ENCODE measurements at places on chromosomes 4 and X.

- DNase-seq = no peak
These were observed 17.3 kb downstream of the TEC start for GRCh38 chr4:48252313-48252712.

DNA sequence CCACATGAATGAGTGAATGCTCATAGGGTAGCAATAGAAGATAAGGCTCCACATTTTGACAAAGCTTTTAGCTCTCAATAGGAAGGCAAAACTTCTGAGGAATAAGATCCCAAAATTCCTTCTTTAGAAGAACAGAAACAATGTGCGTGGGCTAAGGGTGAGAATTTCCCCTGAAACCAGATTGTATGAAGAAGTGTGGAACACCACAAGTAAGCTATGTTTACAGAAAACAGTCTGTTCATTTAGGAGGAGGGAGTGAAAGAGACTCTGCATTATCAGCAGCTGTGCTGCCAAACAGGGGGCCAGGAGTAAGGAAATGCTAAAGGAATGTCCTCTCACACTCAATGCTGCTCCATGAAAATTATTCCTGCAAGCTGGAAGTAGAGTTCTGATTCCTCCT, 851.6 kb downstream of the CENPC start:
- no peak for DNase-seq

- DNase-seq = no peak
These were observed 4.6 kb downstream of the DGKQ start for GRCh38 chr4:968621-969394.

GRCh38 chr4:16195209-16195608, 31.1 kb downstream of the TAPT1 start:
- DNase-seq = no peak

DNA sequence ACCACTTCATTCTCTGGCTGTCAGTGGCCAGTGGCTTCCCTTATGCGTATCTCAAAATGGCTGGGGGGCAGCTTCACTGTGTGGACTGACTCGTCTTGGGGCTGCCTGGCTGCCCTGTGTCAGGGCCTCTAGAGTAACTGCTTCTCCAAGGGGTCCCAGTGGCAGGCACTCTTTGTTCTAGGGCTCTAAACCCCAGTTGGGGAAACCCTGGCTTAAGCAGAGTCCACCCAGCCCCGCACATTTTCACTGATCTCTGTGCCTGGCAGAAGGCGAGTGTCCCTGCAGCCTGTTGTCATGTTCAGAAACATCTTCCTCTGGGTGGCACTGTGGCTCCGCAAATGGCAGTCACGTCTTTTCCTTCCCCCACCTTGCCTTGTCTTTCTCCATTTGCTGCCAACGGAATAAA, 59.7 kb downstream of the NBDY start:
- no peak for DNase-seq

DNA sequence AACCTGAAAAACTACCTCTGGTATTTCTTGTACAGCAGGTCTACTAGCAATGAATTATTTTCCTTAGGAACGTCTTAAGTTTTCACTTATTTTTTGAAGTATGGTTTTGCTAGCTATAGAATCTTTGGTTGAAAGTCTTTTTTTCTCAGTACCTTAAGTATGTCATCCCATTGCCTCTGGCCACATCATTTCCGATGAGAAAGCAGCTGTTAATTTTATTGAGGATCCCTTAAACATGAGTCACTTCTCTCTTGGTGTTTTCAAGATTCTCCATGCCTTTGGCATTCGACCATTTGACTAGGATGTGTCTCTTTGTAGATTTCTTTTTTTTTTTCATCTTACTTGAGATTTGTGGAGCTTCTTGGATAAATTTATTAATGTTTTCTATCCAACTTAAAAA, 803.8 kb upstream of the AMOT start:
- DNase-seq = no peak

- DNase-seq = no peak
These were observed 31.1 kb downstream of the ACOX3 start for GRCh38 chr4:8409264-8410065.

GRCh38 chrX:87583679-87584078, 66.1 kb downstream of the KLHL4 start:
- no peak for DNase-seq

GRCh38 chr4:84511703-84512102, 12.6 kb upstream of the NKX6-1 start:
- no peak for DNase-seq

GRCh38 chrX:22397566-22397965, 124.9 kb downstream of the CBLL2 start:
- no peak for DNase-seq

DNA sequence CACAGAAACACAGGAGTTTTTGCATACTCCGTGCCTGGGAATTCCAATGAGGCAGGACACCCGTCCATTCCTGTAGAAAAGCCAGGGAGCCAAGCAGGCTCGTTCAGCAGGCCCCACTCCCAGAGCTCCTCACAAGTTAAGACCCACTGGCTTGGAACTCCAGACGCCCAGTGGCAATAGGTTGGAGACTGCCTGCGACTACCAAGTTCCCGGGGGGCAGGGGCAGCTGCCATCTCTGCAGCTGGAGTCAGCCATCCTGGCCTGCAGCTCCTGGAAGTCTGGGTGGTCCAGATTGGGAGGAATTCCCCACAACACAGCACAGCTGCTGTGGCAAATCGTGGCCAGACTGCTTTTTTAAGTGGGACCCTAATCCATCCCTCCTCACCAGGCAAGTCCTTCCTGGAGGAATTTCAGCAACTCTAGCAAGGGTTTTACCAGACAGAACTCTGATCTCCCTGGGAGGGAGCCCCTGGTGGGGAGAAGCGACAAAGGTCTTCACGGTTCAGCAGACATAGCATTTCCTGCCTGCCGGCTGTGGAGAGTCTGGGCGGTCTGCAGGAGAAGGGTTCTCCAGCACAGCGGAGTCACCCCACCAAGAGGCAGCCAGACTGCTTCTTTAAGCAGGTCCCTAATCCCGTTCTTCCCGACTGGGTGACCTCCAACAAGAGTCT, 231.9 kb downstream of the STPG2 start:
- DNase-seq = no peak

- DNase-seq = no peak
These were observed 409.8 kb upstream of the FRG1 start for GRCh38 chr4:189530848-189531247.

DNA sequence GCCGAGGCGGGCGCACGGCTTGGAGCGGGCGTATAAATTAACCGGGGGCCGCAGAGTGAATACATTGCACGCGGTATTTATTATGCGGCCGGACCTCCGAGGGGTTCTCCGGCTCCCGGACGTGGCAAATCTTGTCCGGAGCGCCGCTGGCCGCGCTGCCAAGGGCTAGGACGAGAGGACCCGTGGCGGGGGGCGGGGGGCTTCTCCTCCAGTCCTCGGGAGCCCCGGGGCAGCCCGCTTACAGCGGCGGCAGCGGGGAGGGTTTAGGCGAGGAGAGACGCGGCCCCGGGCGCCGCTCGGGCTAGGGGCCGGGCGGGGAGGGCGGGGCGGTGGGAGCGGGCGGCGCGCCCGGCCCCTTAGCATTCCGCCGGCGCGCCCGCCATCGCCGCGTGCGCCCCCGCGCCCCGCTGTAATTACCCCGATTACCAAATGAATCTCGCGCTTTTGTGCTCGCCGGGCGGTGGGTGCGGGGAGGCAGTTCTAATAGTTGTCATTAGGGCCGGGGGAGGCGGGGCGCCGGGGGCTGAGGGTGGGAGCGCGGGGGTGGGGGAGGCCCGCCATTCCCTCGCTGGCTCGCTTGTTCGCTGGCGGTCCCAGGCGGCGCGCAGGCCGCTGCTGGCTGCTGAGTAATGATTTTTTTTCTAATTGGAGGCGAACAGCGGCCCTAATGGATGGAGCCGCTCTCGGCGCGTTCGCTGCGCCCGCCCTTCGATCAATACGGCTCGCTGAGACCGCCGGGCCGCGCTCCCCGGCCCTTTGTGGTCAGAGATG, 276.6 kb downstream of the BCOR start:
- no peak for DNase-seq

- DNase-seq = no peak
These were observed 15.5 kb downstream of the MYOZ2 start for GRCh38 chr4:119151161-119151560.

DNA sequence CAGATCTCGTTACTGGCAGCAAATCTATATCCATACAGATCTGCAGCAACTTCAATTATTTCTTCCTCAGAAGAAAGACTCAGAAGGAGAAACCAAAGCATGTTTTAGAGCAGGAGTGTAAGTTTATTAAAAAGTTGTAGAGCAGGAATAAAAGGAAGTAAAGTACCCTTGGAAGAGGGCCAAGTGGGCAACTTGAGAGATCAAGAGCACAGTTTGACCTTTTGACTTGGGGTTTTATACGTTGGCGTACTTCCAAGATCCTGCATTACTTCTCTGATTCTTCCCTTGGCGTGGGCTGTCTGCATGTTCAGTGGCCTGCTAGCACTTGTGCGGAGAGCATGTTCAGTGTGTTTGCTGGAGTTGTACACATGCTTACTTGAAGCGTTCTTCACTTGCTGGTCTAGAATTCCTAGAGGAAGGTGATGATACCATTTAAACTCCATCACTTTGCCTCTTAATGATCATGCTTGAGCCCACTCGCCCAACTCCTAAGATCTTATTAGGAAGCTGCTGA, 1114.7 kb upstream of the PABPC4L start:
- DNase-seq = no peak

GRCh38 chr4:109156356-109156755, 146.1 kb downstream of the COL25A1 start:
- no peak for DNase-seq

DNA sequence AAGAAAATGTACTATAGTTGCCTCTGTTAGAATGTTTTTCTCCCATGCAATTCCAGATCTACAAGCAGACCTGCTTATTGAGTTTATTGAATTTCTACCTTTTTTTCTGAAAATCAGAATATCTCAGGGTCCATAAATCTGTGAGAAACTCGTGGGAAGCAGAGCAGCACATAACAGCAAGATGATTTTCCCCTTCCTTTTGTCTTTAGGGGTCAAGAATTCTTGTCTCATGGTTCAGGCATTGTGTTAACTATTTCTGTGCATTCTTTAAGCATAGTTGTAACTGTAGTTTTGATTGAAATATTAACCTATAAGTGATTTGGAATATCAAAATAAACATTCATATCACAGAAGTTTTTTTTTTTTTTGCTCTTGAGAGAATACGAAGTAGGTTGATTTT, 11.4 kb downstream of the EDNRA start:
- DNase-seq = no peak

- no peak for DNase-seq
These were observed 110.3 kb downstream of the DRD5 start for GRCh38 chr4:9891740-9892139.

GRCh38 chr4:8305851-8306471, 36.4 kb downstream of the HTRA3 start:
- DNase-seq = no peak

DNA sequence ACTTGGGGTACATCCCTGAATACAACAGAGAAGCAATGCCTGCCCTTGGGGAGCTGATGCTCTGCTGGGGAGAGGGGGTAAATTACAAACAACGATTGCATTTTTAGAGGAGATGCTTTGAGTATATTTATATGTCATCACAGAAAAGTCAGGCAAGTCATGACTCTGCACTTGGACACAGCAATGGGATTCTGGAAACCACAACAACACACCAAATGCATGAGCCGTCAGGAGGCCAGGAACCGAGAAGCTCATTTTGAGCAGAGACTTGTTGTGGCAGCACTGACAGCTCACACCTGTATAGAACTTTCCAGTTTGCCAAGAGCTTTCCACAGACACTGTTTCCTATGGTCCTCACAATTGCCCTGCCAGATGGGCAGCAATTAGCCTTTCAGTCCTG, 113.2 kb upstream of the RBPJ start:
- DNase-seq = no peak

Measured in NCI-H1417 treated with DMSO at 0.1 percent for 48 hours (cell line).